ENCODE measurements at places on chromosomes 6 and 20.

- DNase-seq = no peak
Measured at GRCh38 chr20:40777653-40778052, 88.6 kb upstream of the MAFB start.

DNA sequence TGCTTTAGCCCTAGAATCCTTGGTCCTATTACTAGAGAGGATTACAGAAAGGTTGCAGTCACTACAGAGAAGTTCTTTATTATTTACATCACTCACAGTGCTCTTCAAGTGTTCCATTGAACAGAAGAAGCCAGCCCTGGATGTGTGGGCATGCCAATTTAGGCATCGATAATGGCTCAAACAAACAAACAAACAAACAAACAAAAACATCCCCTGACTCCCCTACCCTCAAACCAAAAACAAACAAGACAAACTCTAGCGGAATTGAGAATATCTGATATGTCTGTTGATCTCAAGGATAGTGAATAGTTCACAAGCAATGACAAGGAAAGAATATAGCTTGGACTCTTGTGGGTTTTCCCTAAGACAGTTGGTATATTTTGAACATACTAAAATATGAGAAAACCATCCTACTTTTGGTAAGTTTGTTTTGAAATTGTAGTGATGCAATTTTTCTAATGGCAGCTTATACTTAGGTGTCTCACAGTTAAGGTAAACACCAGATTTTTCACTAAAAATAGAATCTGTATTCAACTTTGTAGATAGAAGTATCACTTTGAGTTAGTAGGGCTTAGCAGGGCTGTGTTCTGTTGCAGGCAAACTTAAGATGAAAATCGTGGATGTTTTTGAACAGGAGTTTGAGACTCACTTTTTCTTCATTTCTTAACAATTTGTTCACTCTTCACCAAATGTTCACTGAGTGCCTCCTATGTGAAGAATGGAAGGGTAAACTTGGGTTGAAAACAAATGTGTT is 92.8 kb upstream of the FAM184A start:
- DNase-seq = no peak

DNA sequence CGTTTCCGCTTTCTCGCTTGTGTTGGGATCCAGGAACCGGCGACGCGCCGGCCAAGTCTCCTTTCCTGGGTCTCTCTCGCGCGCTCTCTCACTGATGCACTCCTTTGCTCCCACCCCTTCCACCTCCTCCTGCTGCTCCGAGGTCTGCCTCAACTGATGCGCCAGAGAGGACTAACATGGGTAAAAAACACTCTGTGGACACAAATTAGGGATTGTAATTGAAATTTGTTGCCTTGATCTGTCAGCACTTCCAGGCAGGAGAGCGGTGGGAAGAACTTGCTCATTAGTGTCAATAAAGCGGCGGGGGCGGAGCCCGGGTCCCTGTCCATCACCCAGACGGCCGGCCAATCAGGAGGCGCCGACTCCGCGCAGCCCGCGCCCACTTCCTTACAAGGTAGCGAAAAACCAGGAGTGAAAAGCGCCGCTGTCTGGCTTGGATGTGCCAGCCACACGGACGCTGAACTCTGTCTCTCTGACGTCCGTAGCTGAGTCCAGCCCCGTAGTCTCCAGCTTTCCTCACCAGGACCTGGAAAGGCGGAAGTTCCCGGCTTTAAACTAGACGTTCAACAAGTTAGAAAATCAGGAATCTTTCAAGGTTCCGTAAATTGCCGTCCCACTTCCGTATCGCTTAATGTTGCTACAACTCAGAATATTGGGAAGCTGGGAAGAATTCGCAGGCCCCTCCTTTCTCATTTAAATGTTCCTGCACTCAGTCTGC is at the start of gene TBX18:
Gene TBX18, minus strand, starts transcription at position 267 of the 718 bp plus-strand sequence. CDS start 417 bp downstream, outside the sequence.
- DNase-seq = no peak

DNA sequence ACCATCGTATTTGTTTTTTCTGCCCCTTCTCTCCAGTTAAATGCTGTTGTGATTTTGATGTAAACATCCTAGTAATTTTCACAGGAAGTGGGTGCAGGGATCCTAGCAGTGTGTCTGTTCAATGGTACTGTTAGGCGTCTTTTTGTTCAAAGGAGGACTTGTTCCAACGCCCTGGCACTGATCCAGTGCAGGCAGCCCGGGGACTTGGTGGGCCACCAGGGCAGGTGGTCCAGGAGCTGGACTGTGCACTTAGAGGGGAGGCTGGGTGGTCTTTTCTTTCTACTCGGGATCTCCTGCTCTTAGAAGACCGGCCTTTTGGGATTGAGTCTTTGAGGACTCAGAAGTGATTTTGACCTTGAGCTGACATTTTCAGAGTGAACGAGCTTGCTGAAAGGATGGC is 41.1 kb upstream of the NKX2-2 start:
- no peak for DNase-seq

DNA sequence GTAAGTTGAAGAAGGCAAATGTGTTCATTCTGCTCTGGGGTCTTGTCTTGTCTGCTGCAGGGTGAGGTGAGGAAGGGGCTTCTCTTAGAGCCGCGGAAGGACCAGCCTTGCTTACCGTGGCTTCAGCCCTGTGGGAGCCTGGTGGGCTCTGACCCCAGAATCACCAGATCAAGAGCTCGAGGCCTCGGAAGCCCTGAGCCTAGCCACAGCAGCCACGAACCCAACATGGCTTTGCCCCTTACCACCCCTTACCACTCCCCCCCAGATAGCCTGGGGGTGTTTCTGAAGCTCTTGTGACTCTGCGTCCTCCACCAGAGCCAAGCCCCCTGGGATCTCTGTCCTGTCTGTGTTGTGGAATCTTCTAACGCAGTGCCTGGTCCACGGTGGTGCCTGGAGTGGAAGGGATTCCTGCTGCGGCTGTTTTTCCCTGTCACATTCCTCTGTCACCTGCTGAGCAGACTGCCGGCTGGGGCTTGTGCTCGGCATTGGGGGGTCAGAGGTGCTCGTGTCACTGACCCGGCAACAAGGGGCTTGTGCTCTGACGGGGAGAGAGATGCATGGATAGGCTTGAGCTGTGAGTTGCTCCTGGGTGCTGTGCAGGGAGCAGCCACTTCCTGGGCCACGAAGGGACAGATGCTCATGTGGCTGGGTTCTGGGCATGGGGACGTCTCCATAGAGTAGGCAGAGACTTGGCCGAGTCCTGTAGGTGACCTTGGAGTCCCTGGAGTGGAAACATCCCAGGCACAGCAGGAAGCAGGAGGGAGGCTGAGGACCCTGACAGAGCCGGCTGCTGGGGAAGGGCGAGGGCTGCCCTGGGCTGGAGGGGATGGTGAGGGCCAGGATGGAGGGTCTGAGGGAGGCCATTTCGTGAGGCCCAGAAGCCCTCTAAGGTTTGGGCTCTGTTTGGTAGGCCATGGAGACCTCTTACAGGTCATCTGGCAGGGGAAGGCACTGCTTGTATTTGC is 316.0 kb downstream of the QKI start:
- DNase-seq = no peak
